ENCODE measurements at places on chromosomes 5 and 9.

- no peaks in the 10 kb centered on the region for H3K36me3 ChIP-seq
- H3K4me3 ChIP-seq, result no peak overlapping the region
- H3K27me3 ChIP-seq, result no peaks in the 10 kb centered on the region
- H3K4me1 ChIP-seq, result no peaks in the 10 kb centered on the region
- no peak for ATAC-seq
These were observed 11.5 kb upstream of the SHOC1 start for GRCh38 chr9:111806259-111806658.

DNA sequence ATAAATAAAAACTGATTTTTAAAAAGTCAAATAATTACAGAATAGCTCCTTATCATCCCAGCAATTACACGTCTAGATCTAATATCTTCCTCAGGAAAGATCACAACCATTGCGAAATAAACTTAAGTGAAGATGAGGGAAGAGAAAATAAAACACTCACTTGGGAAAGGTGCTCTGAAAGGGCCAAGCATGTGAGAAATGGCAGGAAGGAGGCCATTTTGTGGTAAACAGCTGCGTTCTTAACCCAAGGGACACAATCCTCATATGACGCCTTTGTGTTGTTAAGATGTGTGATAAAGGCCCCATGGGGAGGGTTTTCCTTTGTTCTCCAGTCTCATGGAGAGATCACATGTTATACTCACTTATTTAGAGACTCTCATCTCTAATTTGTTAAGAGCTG lies 32.5 kb downstream of the JAKMIP2 start:
- ATAC-seq, result no peak
- H3K4me1 ChIP-seq, result no peaks in the 10 kb centered on the region
- no peak overlapping the region for H3K27ac ChIP-seq
- H3K36me3 ChIP-seq, result no peaks in the 10 kb centered on the region
- H3K27me3 ChIP-seq, result no peaks in the 10 kb centered on the region

GRCh38 chr5:91110686-91111085 lies 272.4 kb downstream of the ARRDC3 start:
- no peaks in the 10 kb centered on the region for H3K36me3 ChIP-seq
- ATAC-seq, result peak; percentile 88
- peak overlapping the region; percentile 78 for H3K27ac ChIP-seq
- no peaks in the 10 kb centered on the region for H3K27me3 ChIP-seq
- peaks cover 13% of the 10 kb centered on the region for H3K4me1 ChIP-seq

- no peak for ATAC-seq
- peaks cover 75% of the 10 kb centered on the region for H3K36me3 ChIP-seq
- H3K27ac ChIP-seq, result no peak overlapping the region
- no peaks in the 10 kb centered on the region for H3K27me3 ChIP-seq
- H3K4me1 ChIP-seq, result peaks cover 43% of the 10 kb centered on the region
These were observed 230.9 kb downstream of the FANCC start for GRCh38 chr9:95086564-95086955.

- H3K27me3 ChIP-seq, result no peaks in the 10 kb centered on the region
- no peak for ATAC-seq
- no peaks in the 10 kb centered on the region for H3K4me1 ChIP-seq
- no peak overlapping the region for H3K27ac ChIP-seq
- no peaks in the 10 kb centered on the region for H3K36me3 ChIP-seq
These were observed 237.8 kb upstream of the DAPK1 start for GRCh38 chr9:87259543-87260518.

GRCh38 chr9:121739971-121740370 lies 88.5 kb downstream of the DAB2IP start:
- ATAC-seq, result no peak
- peak overlapping the region; percentile 87 for H3K27ac ChIP-seq
- peaks cover 80% of the 10 kb centered on the region for H3K4me1 ChIP-seq
- no peaks in the 10 kb centered on the region for H3K27me3 ChIP-seq
- H3K4me3 ChIP-seq, result no peak overlapping the region

Data from gastroesophageal sphincter (tissue), 4 donors.